Stimulated activated CD4-positive, alpha-beta T cell treated with anti-CD3 and anti-CD28 coated beads, Interleukin-4, amount 100 ng/mL, for 1 hour (primary cell): ENCODE measurements at places on chromosomes 7 and 10.

GRCh38 chr7:15308821-15309220 lies 253.0 kb downstream of the AGMO start:
- DNase-seq: no peak

DNA sequence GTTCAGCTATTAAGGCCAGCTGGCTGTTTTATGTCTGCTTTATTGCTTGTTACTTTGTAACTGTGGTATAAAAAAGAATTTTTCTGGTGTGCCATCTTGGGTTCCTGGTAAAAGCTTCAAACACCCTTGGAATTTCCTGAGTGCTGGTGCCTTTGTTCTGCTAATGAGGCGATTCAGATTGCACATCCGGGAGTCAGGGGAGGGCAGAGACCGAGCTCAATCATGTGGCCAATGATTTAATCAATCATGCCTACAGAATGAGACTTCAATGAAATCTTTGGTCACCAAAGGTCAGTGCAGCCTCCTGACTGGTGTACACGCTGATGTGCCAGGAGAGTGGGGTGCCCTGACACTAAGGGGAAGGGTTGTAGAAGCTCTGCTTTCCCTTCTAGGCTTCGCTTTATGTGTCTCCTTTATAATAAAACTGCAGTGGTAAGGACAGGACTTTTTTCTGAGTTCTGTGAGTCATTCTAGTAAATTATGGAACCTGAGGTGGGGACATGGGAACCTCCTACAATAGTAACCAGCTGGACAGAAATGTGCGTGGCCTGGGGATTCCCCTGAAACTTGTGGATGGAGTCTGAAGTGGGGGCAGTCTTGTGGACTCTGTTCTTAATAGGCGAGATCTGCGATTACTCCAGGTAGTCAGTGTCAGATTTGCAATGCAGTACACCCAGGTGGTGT lies 69.4 kb upstream of the OGDHL start:
- DNase-seq: no peak

GRCh38 chr10:52239771-52240170 lies 74.3 kb upstream of the DKK1 start:
- no peak for DNase-seq

- DNase-seq: no peak
Measured at GRCh38 chr10:26516540-26517101, 78.5 kb downstream of the APBB1IP start.

GRCh38 chr7:112154690-112155089 lies 51.5 kb downstream of the DOCK4 start:
- DNase-seq: no peak

DNA sequence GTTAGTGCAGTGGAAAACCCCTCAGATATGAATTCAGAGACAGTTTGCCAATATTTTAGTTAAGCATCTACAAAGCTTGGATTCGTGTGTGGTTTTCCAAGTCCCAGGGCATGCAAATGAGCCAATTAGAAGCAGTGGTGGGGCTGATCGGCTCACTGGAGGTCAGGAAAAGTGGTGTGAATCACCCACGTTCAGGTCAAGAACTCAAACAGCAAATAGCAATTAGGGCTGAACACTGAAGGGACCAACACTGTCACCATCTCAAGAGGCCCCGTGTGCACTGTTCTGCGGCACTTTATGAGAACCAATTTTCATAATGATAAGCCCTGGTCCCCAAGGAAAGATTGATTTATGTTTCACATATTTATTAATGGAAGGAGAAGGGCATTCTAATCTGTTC lies 68.9 kb downstream of the ADARB2 start:
- no peak for DNase-seq

DNA sequence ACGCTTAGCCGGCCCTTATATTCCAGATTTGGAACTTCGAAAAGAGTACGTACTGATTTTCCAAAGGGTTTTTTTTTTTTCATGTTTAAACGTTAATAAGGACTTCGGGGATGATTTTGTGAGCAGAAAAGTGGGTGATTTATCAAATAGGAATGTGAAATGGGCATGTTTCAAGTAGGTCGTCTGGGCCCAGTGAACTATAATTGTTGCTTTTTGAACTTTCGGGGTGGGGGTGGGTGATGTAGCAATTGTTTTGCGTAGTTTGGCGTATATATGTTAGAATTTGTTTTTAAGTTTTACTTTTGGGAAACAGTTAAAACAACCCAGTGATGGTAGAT lies 299 bp upstream of the PBLD start:
- DNase-seq: no peak

GRCh38 chr7:139896288-139896687 lies 67.2 kb downstream of the TBXAS1 start:
- no peak for DNase-seq

DNA sequence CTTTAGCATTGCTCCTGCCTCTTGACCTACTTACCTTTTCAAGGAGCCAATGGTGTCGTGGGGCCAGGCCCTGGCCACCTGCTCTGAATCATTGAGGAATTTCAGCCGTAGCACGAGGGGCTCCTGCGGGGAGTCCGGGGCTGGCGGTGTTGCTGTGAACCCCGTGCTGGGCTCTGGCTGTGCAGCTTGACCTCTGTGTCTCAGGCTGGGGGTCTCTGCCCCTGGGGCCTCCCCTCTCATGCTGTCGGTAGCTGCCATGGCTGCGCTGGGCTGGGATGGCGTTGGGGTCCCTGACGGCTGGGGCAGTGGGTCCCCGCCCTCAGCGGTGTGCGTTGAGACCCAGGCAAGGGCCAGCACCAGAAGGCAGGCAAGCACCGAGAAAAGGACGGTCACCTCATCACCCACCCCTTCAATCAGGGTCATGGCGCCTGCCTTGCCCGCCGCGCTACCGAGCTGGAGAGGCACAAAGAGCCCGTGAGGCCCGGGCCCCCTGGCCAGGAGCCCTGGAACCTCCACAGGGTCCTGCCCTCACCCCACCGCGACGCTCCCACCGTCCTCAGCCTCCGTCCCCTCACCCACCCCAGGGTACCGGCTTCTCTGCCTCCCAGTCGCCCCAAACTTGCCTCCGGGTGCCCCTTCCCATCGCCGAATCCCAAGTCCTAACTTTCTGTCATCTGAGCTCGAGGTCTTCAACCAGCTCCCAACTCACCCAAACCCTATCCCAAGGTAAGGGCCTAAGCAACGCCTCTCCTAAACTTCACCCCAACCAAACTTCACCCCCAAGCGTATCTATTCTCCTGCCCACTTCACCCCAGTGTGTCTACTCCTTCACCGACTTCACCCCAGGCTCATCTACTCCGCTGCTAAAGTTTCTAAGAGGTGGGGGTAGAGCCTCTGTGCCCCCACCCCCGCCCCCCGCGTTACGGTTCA lies 887 bp downstream of the TMUB1 start:
- no peak for DNase-seq

GRCh38 chr10:95282107-95282506 lies 8.7 kb downstream of the PDLIM1 start:
- no peak for DNase-seq

- no peak for DNase-seq
Measured at GRCh38 chr7:133534816-133535215, 281.9 kb downstream of the EXOC4 start.

- DNase-seq: no peak
Measured at GRCh38 chr10:69490876-69491275, 39.6 kb downstream of the TSPAN15 start.

- no peak for DNase-seq
Measured at GRCh38 chr7:74183142-74183541, 9.0 kb downstream of the EIF4H start.

DNA sequence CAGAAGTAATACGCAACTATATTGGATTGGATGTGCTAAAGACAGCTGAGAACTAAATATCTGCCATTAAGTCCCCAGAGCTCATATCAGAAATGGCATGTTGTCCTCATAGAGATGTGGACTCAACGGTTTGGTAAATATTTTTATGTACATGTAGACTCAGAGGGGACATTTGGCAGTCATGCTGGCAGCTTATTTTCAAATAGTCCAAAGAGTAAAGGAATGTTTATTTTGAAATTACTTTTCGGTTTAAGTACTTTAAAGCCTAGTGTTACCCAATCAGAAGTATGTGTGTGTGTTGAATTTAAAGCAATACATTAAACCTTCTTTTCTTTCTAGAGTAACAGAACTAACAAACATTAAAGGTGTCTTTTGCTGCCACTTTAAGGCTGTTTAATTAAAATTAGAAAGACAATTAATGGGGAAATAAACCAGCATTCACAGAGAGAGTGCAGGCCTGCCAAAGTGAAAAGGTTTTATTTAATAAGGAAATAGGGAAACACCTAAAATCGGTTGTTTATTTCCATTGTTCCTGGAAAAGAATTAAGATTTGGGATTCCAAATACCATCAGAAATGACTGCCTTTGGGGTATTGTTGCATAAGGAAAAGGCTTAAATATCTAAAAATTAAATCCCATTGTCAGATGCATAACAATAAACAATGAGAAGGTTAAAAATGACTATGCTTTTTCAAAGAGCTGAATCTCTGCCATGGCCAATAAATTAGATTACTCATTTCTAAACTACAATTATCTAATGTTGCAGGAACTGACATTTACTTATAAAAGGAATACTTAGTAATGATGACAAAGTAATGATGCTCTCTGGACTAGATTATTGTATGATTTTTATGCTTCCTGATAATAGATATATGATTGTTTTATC lies 113.4 kb upstream of the AHR start:
- DNase-seq: no peak

DNA sequence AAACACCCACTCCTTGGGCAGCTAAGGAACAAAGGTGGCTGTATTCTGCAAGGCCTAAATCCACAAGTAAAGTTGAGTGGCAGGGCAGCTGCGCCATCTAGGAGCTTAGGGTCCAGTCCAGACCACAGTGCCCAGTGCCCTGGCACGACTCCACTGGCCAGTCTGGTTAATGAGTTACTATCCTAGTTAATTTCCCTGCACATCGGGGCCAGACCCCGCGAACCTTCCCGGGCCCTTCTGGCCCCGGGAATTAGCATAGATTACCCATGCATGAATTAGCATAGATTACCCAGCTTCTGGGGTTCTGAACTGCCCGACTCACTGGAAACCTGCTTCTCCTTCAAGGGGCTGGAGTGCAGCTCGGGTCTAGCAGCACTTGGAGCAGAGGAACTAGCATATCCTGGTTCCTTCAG lies 3.2 kb upstream of the EMX2 start:
- DNase-seq: no peak

DNA sequence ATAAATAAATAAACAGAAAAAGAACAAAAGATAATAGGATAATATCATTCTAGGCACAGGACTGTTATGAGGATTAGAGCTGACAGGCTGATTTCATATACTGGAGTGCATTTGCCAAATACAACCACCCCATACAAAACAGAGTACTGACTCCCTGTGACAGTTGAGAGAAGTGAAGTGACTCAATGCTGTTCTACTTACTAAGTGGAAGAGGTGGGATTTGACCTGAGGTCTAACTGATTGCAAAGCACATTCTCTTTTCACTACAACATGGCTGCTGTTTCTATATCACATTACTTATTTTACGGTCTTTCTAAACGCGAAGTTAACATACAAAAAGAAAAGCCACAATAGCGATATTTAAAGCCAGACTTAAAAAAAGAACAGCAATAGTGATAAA lies 51.4 kb downstream of the ITGB1 start:
- no peak for DNase-seq

DNA sequence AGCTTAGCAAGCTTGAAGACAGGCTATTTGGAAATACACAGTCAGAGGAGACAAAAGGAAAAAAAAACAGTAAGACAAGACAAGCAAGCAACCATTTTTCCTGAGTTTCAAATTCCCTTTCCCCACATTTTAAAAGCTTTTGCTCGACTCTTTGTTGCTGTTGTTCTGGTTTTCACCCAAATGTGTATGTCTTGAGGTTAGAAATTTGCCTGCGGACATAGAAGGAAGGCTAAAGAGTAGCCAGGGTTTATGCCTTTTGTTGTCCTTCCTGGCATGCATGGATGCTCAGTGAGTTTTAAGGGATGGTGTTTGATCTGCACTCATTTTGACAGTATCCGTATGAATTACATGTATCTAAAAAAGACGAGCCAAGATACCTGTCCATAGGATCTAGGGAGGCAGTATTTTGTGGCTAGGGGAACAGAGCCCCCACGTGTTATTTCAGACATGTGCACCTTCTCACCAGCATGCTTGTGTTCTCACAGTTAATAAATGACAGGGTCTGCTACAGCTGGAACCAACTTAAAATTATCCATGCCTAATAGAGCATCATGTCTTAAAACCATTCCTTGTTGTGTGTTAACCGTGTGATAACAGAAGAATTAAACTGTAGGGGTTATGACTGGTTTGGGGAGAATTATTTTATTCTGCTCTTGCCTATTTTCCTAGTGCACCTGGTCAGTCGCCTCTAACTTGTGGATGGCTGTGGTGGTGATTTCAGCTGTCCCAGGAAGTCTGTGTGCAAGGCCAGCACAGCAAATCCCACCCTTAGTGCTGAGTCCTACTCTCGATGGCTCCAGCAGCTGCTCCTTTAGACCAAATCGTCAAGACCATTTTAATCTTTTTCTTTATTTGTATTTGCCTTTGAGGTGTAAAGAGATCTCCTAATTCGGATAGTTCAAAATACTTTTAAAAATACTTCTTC lies 9.1 kb downstream of the WIPF3 start:
- DNase-seq: no peak

DNA sequence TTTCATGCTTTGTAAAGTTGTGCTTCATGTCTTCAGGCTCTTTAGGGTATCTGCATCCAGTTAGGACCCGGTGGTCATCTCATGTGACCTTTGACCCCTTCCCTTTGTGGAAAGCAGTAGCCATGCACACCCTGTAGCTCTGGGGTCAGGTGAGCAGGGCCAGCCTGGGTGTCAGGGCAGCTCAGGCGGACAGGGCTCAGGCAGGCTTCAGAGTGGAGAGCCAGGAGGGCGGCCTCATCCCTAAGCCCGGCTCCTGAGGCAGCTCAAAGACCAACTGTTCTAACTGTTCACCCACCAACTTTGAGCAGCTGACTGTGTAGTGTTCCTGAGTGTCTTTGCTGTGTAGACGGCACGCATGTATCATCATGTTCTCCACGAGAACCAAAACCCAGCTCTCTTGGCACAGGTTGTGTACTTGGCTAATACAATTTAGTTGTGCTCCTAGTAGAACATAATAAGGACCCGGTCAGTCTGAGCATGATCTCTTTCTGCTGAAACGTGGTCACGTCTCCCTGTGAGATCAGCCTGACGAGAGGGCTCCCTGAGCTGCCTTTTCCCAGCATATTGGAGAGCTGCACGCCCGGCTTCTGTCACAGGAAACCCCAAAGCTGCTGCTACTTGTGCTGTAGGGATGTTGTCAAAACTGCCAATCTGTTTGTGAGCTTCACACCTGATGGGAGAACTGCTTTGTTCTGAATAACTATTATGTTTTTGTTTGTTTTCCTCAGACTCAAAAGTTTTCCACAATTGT lies 30.0 kb downstream of the EEPD1 start:
- DNase-seq: no peak

DNA sequence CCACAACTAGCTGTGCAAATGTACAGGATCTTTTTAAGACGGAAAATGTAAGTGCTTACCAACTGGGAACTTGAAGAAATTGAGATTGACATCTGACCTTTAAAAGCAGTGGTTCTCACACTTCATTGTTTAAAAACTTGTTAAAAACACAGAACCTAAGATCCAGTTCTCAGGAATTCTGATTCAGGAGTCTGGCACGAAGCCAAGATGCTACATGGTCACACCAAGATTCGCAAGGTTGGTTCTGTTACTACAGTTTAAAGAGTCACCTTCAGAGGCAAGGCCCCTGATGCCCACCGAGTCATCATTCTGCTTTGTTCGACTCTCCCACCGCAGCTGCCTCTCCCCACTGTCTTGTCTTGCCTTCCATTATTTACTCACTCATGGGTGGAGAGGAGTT lies 113.3 kb downstream of the GLI3 start:
- no peak for DNase-seq
